ENCODE measurements at places on chromosomes 13 and 19.

DNA sequence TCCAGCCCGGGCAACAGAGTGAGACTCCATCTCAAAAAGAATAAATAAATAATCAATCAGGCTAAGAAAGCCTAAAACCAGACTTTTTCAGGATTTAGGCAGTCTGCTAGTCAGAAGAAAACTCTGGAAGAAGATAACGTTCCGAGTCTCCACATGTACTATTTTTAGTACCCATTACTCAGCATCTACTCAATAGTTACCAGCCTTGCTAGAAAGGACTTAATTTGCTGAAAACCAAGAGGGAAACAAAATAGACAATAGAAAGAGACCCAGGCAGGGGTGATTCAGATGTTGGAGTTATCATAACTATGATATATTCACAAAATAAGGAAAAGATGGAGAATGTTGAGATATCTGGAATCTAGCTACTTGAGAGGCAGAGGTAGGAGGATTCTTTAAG is 3.6 kb upstream of the LIN7B start:
- no peak for DNase-seq

- DNase-seq = peak; percentile 38
Measured at GRCh38 chr13:40992678-40993518, 26.2 kb downstream of the ELF1 start.

GRCh38 chr13:108816375-108816774 is 187.0 kb downstream of the MYO16 start:
- no peak for DNase-seq

DNA sequence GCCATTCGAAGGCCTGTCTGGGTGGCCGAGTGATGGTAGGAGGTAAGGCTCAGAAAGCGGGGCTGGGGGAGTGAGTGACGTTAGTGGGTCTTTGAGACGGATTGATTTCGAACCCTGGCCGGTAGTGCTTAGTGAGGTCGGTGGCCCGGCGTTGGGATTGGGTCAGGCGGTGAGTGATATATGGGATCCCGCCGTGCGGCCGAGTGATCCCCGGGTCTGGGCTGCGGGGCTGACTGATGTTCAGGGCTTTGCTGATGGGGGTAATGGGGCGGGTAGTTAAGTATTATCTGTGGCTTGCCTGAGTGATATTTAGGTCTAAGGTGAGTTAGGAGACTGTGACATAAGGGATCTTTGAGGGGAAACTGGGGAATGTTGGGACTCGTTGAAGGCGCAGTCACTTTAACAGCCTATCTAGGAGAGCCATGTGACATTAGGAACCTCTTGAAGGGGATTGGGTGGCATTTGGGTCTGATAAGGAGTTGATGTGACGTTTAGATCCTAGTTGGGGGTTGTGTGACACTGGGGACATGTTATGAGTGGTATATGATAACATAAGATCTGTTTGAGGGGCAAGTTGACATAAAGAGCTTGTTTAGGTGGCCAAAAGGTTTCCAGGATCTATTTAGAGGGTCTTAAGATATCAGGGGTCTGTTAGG is 543 bp downstream of the PSMC4 start:
- DNase-seq = peak; percentile 12

DNA sequence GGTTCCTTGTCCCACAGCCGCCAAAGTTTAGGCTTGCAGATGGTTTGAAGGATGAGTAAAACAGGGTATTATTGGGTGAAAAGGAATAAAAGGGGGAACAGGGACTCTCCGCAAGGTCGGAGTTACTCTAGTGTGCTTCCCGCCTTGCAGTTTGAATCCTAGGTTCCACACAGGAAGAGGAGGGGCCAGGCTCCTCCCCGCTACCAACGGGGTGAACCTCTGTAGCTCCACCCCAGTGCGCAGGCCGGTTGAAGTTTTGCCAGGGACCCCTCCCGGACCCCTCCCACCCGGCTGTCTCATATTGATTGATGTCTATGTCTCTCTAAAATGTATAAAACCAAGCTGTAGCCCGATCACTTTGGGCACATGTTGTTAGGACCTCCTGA is 11.6 kb upstream of the GTF2F2 start:
- DNase-seq = no peak

DNA sequence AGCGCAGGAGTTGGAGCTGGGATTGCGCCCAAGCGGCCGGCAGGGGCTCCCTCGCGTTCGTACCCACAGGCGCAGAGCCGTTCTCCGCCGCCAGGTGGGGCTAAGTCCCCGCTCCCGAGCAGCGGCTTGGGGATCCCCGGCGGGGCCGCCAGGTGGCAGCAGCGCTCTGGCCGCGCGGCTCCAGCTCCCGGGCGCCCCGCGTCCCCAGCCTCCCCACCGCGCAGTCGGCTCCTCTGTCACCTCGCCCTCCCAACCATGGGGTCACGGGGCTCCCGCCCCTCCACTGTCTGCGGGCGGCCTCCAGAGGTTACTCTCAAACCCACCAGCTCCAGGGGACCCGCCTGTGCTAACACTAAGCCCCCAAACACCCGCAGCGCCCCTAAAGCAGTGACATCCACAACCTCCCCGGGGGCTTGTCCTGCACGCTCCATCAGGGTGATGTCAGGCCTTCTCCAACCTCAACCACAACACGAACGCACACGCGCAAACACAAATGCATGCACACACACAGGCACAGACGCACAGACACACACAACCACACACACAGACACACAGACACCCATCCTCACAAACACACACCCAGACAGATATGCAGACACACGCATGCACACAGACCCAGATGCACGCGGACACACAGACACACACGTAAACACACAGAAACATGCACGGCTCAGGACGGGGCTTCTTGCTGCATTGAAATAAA is 18.4 kb upstream of the KCTD15 start:
- peak; percentile 84 for DNase-seq

Data from hematopoietic multipotent progenitor cell treated with erythropoietin and hydrocortisone succinate and interleukin-3 and kit ligand, for 15 days (in vitro differentiated cells).